NCI-H748 treated with DMSO at 0.1 percent for 48 hours (cell line): ENCODE measurements at places on chromosomes 1 and 21.

DNA sequence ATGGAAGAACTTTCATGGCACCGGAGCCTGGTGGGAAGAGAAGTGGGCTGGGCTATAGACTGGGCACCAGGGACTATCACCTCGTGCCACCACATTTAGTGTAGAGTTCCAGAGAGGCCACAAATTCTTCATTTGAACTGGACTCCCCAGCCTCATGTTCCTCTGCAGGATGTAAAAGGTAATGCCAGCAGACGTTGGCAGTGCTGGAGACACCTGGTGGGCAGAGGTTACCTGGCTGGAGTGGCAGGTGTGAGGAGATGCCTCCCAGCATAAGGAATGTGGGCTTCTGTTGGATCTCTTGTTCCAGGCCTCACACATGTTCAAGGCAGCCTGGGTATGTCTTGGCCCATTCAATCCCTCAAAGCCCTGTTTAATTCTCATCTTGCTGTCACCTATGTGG, 35.2 kb downstream of the TEX35 start:
- no peak for DNase-seq

GRCh38 chr21:26967062-26967913, at the start of gene ADAMTS5:
Gene ADAMTS5 (minus strand): TSS chr21:26967088. CDS start chr21:26966391, 697 bp downstream.
- no peak for DNase-seq

- no peak for DNase-seq
Observed at GRCh38 chr1:94798462-94798861, 21.7 kb upstream of the SLC44A3 start.

DNA sequence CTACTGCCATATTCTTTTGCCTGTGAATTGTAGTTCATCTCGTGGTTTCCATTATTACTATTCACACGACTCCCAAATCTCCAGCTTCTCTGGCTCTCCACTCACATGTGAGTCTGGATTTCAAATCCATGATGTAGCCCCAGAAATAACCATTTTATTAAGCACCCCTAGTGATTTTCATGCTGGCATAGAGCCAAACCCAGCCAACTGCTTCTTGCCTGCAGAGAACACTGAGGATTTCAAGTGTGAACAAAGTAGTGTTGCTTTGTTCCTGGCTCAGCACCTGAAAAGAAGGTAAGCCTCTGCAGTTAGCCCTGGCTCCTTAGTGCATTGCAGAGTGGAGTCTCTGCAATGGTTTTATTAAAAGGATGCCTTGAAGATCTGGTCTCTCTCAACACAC, 25.9 kb downstream of the UTP25 start:
- DNase-seq: no peak

GRCh38 chr1:219419065-219419464, 193.8 kb downstream of the ZC3H11B start:
- DNase-seq: no peak

DNA sequence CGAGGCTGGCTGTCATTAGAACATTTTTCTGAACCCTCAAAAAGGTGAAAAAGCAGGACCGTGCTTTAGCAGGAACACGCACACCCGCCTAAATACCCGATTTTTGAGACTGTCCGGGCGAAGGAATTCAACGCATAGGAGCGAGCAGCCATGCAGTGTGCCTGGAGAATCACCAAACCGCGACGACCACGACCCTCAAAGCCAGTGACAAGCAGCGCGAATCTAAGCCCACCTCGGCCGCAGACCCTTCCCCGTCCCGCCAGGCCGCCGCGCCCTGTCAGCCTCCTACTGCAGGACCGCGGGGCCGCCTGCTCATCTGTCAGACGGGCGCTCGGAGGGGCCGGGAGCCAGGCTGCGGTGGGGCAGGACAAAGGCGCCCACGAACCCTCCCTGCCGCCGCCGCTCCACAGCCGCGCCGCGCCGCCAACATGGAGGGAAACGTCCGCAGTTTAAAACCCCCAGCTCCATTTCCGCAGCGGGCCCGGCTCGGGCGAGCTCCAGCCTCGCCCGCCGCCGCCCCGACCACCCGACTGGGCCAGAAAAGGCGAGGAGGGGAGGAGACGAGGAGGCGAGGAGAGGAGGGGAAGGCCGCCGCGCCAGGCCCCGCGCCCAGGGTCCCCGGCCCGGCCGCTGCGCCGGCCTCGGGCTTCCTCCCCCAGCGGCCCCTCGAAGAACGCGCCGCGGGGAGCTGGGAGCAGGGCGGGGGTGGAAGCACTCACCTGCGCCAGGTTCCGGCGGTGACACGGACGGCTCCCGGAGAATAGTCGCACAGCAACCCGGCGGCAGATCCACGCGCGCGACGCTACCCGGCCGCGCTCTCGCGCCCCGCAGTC, at the start of gene LBR:
LBR (minus strand) TSS at position 804 of the 833 bp plus-strand sequence. CDS start 3,963 bp downstream, outside the sequence.
- no peak for DNase-seq

- no peak for DNase-seq
Observed at GRCh38 chr1:5661196-5662085, 330.8 kb downstream of the NPHP4 start.

- DNase-seq: no peak
Observed at GRCh38 chr1:108190001-108190634, 10.0 kb downstream of the SLC25A24 start.

DNA sequence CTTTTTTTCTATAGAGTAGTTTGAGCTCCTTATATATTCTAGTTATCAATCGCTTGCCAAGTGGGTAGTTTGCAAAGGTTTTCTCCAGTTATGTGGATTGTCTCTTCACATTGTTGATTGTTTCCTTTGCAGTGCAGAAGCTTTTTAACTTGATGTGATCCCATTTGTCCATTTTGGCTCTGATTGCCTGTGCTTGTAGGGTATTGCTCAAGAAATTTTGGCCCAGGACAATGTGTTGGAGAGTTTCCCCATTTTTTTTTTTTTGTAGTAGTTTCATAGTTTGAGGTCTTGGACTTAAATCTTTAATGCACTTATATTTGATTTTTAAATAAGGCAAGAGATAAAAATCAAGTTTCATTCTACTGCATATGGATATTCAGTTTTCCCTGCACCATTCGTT, 774.8 kb upstream of the ADAMTS5 start:
- DNase-seq: no peak

GRCh38 chr1:68223687-68224086, 8.6 kb downstream of the WLS start:
- DNase-seq: no peak

GRCh38 chr1:211231873-211232272, 27.3 kb upstream of the RCOR3 start:
- DNase-seq: no peak

DNA sequence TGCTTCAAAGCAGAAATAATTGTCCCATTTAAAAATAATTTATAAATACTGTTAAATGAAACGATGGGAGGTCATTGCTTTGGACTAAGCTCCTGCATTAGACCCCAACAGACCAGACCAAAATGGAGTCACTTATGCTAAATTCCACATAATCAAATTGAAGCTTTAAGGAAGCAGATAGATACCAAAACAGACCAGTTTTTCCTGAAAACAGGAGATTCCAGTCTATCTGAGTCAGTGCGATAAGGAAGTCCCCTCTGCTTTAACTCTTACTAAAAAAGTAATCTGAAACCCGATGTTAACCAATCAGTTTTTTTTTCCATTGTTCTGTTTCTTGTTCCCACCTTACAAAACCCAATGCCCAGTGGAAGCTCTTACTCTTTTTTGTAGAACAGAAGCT, 16.2 kb upstream of the DNASE2B start:
- DNase-seq: no peak

DNA sequence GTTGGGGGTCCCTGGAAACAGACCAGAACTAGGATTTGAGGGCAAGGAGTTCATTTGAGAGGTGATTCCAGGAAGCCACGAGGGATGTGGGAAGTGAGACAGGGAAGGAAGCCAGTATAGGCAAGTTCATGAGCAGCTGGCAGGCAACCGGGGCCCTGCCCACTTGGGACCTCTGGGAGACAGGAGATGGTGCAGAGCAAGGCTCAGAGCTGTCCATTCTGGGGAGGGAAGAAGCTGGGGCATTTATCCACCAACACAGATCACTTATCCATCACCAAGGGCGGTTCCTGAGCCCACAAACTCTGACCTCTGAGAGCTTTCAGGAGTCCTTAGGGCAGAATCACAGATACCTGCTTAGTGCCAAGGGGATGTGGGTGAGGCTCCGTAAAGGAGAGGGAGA, 16.8 kb downstream of the EDN2 start:
- no peak for DNase-seq

GRCh38 chr1:27633640-27634176, 1.3 kb downstream of the FGR start:
- no peak for DNase-seq

DNA sequence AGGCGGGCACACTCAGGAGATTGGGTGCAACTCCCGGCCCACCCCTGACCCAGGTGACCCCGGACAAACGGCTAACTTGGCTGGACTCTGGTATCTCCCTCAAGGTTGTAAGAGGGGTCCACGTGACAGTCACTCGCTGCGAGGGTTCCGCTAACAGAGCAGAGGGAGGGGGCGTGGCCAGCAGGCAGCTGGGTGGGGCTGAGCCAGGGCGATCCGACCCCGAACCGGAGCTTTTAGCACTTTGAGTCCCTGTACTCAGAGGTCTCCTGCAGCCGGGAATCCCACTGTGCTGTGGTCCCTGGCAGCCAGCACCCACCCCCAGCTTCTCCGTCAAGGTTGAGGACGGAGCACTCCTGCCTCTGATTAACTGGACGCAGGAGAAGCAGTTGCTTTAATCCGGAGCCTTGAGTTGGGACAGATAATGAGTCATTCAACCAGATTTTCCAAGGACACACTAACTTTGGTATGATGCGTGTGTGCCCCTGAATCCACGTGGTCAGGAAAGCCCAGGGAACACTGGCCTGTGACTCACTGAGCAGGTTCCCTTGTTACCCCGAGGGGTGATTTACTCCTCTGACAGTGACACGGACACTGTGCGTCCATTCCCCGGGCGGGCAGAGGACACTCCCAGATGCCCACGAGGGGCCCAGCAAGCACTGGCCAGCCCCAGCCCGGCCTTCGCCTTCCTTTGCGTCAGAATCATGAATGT, 16.8 kb downstream of the TRPM2 start:
- peak; percentile 16 for DNase-seq

- no peak for DNase-seq
Observed at GRCh38 chr1:203063287-203063686, 22.5 kb downstream of the MYOG start.
